ENCODE measurements at places on chromosomes 6 and 20.

DNA sequence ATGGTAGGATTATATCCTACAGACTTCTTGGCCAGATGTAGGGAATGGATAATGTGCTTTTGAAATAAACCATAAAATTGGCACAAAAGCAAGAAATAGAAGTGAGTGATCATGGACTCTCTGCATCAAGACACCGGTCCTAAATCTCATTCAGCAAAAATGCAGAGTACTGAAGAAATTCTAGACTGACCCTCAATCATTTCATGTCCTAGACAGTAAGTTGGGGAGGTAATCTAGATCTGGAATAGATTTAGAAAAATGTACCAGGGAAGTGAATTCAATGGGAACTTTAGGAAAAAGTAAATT lies 69.7 kb upstream of the ADTRP start:
- DNase-seq, result no peak

DNA sequence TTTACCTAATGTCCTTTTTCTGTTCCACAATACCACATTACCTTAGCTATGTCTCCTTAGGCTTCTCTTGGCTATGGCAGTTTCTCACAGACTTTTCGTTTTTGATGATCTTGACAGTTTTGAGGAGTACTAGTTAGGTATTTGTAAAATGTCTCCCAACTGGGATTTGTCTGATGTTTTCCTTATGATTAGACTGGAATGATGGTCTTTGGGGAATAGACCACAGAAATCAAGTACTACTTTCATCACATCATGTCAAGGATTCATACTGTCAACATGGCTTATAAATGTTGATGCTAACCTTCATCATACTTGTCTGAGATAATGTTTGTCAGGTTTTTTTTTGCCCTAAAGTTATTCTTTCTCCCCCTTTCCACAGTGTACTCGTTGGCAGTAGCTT lies 78.2 kb upstream of the FOXO3 start:
- DNase-seq, result no peak

- no peak for DNase-seq
These were observed 8.4 kb downstream of the ARFGAP1 start for GRCh38 chr20:63280929-63281545.

- DNase-seq, result no peak
These were observed 16.2 kb upstream of the SLC22A16 start for GRCh38 chr6:110492584-110492983.

- no peak for DNase-seq
These were observed 256.9 kb downstream of the LRFN2 start for GRCh38 chr6:40330301-40330721.

DNA sequence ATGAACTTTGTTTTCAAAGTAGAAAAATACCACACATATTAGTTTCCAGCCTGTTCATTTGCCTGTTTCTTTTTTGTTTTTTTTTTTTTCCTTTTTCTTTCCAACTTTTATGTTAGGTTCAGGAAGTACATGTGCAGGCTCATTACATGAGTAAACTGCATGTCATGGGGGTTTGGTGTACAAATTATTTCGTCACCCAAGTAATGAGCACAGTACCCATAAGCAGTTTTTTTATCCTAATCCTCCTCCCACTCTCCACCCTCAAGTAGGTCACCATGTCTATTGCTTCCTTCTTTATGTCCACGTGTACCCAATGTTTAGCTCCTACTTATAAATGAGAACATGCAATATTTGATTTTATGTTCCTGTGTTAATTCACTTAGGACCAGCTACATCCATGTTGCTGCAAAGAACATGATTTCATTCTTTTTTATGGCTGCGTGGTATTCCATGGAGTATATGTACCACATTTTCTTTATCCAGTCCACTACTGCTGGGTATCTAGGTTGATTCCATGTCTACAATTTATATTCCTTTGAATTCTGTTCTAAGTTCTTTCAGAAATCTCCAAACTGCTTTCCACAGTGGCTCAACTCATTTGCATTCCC lies 31.8 kb downstream of the SNX14 start:
- no peak for DNase-seq

GRCh38 chr20:57000441-57000968 lies 265.9 kb downstream of the BMP7 start:
- DNase-seq, result no peak

DNA sequence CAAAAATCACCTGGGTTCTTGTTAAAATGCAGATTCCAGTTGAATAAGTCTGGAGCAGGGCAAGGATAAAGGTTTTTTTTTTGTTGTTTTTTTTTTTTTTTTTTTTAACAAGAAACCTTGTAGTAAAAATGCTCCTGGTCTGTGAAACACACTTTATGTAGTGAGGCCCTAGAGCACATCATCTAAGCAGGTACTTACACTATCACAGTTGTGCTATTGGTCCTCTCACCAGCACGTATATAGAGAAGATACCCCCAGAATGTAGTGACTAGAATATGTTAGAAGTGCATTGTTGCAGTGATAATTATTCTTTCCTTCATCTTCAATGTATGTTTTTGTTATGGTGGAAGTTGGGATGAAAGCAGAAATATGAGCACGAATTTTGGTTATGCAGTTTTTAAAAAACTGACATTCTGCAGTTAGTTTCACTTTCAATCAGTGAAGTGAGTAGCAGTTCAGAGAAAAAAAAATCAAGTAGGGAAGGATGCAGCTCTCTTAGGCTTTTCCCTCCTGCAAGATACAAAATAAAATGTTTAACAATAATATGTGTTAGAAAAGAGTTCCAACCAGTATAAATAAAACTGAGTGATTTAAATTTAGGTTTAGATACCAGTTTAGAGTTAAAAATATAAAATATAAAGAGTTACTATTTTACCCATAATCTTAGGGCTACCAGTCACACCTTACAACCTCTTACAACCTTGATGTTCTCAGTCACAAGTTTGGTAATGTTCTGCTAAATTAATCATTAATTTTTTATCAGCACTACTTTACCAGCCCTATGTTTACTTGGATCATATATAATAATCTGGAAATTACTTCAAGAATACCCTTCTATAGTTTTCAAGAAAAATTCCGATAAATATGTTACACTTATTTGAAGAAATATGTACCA lies 9.2 kb upstream of the DEFB113 start:
- no peak for DNase-seq

DNA sequence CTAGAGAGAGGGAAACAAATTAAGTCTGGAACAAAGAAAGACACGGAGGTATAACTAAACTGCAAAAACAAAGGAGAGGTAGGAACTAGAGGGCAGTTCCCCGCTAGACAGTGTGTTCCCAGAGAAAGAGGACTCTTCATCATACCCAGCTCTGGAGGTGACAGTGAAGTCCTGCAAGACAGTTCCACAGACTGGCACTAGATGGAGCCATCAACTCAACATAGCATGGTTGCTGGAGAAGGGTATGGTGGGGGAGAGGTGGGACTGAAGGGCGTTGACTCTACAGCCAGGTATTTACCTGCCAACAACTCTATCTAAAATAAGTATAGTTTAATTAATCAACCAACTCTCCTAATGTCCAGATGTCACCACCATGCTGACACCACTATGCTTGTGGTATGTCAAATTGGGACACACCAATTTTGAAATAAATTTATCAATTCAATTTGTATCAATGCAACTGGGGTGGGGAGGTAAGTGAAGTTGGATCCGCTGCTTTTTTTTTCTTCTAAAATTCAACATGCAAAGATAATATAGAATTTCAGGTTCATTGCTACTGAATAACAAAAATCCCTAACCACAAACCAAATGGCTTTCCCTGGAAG lies 9.7 kb downstream of the BACH2 start:
- DNase-seq, result peak; percentile 75

DNA sequence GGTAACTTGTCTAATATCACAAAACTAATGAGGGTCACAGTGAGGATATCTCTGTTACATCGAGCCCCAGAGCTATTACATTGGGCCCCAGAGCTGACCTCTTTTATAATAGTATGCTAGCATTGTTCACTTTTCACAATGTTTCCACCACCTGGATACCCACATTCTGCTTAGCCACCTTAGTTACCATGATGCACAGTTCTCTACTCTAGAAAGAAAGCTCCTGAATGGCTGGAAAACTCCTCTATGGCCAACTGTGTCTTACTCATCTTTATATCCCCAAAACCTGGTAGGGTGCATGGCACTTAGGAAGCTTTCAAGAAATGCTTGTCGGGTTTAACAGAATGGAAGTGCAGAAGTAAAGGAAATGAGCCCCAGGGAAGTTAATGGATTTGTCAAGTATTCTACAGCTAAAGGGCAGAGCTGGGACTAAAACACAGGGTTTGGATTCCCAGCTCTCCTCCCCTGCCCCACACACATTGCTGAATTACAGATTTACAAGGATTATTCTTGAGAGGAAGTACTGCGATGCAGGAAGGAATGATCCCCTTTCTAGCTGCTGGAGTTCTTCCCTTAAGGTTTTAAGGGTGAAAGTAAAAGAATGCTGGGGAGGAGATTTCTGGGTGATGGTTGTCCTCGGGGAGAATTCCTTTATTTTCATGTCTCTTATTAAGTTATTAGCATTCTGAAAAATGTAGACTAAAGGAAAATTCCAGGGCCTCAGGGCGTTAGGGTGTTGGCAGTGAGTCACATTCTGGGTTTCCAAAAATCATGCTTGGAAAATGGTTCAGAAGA lies 16.1 kb upstream of the HINT3 start:
- no peak for DNase-seq

DNA sequence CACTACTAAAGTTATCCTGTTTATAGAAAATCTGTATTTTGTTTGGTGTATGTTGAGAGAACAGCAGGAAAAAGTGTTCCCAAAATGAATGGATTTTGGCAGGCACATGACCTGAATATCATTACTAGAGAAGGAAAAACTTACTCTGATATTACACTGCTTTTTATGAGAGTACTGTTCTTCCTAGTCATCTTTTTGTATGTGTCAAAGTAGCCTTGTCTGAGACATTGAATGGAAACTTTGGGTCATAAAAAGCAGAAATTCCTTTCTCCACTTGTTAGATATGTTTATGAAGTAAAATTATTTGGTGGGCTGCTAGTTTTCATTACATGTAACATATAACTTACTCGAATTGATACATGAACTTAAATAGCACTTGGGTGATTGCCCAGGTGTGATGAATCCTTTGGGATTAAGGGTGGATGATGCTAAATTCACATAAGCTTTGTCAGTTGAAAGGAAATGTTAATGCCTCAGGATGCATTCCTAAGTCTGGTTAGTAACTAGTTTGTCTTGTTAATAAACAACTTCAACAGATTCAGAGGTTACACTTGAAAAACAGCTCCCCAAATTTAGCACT lies 206.7 kb downstream of the CENPW start:
- no peak for DNase-seq

DNA sequence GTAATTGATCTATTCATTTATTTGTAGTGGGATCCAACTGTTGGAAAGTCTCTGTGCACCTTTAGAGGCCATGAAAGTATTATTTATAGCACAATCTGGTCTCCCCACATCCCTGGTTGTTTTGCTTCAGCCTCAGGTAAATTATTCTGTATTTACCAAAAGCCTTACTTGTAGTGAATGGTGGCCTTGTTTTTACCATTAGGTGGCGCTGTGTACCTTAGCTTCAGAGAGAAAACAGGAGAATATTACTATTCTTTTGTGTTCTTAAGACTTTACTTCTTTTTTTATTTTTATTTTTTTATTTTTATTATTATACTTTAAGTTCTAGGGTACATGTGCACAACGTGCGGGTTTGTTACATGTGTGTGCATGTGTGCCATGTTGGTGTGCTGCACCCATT lies 23.7 kb downstream of the PEX7 start:
- peak; percentile 35 for DNase-seq

- DNase-seq, result no peak
These were observed 62.9 kb downstream of the TRMT6 start for GRCh38 chr20:5887386-5887785.

- no peak for DNase-seq
These were observed 24.6 kb downstream of the MOCS1 start for GRCh38 chr6:39909701-39910100.

DNA sequence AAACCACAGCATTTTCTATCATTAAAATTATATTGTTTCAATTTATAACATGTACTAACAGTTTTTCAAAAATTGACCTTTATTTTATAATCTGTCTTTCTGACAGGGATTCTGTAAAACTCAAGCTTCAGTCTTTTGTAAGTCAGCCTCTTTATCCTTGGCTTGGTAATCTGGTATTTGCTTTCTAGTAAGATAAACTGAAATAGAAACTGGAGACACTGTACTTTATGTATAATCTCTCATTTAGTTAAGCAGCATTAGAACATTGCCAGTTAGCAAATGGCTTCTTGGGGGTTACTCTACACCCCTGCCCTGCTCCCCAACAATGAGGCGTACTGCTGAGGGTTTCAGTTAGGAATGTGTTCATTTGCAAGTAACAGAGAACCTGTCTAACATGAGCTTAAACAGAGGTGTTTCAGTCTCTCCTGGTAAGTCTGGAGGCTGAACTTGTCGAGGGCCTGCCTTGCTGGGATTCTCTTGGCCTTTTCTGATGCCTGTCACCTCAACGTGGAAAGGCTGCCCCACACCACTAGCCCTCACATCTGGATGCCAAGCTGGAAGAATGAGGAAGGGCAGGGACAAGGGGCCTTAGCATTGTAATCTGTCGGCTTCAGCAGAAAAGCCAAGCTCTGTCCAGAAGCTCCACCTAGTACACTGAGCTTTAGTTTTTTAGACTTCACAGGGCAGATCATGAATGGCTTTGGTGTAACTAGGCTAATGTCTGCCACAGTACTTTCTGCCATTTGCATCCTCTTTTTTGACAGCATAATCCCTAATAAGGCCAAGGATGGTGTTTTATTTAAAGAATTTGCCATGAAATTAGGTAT lies 34.8 kb downstream of the SH3BGRL2 start:
- no peak for DNase-seq

GRCh38 chr20:32281711-32282110 lies 4.3 kb downstream of the KIF3B start:
- DNase-seq, result peak; percentile 30

GRCh38 chr6:57265755-57266221 lies 43.7 kb upstream of the RAB23 start:
- DNase-seq, result peak; percentile 74

DNA sequence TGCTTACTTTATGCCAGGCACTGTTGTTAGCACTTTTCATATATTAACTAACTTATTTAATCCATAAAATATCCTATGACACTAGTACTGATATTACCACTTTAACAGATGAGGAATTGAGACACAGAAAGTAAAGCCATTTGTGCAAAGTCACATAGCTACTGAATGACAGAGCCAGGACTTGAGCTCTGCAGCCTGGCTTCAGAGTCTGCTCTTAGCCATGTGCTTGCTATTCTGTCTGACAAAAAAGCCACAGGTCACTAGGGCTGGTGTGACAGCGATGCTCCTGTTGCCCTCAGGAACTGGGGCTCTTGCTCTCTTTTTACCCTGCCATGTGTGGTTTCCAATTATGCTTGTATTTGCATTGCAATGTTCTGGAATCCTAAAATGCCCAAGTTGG lies 44.7 kb upstream of the RNF8 start:
- DNase-seq, result no peak

DNA sequence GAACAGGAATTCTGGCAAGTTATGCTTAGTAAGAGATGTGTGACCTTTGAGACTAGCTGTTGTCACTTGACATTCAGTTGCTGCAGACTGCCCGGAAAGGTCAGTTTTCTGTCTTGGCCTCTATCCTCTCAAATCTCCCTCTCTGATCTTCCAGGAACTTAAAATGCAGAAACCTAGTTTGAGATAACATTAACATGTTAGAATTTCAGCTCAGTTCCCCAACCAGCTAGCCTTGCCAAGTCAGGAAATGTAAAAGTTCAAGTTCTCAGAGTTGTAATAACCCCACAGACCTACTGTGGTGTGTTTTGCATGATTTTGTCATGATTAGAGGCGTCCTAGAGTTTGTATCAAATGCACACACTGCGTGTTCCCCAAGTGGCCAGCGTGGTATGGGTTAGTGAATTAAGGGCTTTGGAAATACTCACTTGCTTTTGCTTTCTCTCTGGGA lies 46.6 kb downstream of the DUSP22 start:
- DNase-seq, result no peak

Data from activated CD4-positive, alpha-beta T cell treated with anti-CD3 and anti-CD28 coated beads, Interleukin-2, amount 50 U/mL, for 16 hours (primary cell).